ENCODE measurements at places on chromosomes 2 and 18.

DNA sequence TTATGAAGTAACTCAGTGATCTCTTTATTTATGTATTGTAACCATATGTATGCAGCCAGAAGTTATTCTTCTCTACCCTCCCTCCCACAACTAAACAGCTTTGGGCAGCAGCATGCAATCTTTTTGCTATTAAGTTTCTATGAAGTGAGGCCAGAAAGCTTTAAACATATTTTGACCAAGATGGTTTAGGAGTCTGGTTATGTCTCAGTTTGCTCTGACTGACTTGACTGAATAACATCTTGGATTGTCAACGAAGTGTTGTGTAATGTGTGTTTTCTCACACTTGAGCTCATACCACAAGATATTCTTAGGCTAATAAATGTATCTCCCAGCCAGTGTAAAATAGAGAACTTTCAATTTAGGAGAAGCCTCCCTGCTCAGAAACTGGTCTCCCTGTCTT is 104.3 kb downstream of the TTC27 start:
- DNase-seq, result no peak

- DNase-seq, result no peak
Observed at GRCh38 chr18:24837066-24837465, 376.6 kb downstream of the HRH4 start.

DNA sequence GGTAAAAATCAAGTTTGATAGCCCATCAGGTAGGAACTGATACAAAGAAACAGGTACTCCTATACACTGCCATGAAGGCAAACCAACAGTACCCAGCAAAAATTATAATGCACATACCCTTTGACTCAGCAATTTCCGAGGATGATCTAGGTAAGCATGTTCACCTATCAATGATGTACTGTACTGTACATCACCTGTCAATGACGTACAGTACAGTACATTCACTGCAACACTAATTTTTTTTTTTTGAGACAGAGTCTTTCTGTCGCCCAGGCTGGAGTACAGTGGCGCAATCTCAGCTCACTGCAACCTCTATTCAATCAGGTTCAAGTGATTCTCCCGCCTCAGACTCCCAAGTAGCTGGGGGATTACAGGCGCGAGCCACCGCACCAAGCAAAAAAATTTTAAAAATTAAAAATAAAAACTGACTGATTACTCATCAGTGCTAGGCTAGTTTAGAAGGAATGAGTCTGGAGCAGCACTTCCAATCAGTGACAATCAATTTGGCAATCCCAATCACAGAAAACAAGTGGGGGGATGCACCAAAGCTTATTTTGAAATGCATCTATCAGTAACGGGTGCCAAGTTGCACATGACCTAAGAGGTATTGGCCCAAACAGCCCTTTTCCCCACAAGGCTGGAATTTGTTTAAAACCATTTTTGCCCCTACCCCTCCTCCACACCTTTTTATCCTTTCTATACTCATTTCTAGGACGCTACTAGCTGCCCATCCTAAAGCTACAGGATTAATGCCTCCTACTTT is 8.2 kb downstream of the SRSF7 start:
- no peak for DNase-seq

DNA sequence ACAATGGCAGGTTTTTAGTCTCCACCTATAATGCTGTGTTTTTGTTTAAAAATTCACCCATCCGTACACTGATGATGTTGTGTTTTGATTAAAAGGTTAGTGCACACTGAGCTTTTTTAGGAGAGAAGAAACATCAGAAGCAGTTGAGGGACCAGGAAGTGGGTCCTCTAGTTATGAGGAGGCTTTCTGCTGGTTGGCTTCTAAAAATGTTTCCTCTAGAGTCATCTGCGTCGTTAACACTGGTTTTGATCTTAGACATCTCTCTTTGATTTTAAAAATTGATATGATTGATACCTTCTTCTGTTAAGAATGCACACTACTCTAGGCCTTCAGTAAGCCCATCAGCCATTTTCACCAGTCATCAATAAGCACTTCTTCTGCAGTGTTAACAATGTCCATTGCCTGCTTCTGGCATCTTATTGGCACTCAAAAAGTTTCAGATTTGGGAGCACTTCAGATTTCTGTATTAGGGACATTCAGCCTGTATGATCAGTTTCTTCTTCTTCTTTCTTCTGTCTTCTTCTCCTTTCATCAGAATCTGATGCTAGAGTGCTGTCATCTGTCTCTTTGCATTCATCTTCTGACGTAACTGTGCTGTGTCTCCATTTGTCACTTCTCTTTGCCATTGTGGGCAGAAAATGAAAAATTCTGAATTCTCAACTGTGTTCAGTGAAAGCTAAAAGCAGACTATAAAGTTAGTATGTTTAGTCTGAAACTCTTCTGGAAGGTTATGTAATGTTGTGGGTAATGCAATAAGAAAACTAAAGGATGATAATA is 56.3 kb downstream of the PHLPP1 start:
- DNase-seq, result no peak

GRCh38 chr2:196718419-196719109 is 79.0 kb downstream of the CCDC150 start:
- DNase-seq, result no peak

- DNase-seq, result peak; percentile 75
Observed at GRCh38 chr2:11411768-11412448, 54.1 kb downstream of the E2F6 start.

DNA sequence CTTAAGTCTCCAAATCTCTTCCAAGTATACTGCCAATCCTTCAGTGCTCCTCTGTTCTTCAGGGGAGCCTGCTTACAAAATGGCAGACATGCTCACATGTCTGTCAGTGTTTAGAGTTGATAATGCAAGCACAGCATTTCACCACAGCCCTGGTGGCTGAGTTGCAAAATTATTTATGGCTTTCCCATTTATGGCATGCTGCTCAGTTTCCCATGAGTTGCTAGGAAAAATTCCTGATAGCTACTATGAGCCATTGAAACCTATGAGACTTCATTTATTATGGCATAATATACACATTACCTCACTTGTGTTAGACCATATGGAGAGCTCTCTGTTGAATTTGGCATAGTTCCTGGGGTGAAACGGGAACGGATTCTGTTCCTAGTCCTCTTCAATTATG is 448.7 kb upstream of the TCF4 start:
- no peak for DNase-seq

DNA sequence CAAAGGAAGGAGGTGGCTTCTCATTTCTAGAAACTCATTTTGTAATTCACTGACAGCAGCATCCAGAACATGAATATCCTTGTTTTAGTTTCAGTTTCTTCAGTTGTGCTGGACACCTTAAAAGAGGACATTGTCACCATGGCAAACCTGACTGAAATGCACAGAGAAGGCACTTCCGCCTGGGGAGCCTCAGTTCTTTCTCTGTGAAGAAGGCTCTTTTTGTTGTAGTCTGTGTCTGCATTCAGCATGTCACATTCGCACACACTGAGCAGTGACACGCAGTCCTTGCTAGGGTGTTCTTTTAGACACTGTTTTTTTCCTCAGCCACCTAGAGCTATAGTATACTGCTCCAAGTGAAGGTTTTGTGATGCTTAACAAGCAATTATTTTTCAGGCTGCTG is 9.5 kb upstream of the RPRM start:
- DNase-seq, result peak; percentile 16

DNA sequence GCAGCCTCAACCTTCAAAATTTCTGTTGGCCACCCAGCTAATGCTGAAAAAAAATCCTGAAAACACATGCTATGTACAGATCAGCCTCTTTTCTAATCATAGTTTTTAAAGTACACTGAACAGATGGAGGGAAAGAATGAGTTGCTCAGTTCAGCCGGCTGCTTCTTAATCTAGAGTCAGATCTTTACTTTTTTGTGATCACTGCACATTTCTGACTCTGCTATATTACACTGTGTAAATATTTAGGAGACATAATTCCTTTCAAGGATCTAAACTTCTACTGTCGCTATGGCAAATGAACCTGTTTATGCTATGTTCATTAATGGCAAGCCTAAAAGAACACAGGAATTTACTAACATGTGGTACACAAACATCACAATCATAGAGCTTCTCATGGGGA is 114.2 kb downstream of the SRBD1 start:
- DNase-seq, result no peak

DNA sequence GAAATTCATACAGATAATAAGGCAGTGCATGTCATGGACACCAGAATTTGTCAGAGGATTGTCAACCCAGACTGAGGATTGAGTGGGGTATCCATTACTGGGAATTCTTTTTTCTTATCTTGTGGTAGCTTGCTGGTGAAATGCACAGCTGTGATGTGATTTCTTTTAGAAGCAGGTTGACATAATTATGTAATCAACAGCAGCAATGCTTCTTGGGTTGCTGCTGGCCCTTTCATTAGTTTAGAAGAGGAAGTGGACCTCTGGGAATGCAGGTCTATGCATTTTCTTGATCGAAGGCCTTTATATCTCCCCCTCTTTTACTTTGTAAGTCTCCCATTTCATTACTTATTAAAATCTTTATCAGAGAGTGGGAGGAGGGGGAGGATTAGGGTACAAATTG is 319.9 kb downstream of the AGPS start:
- DNase-seq, result no peak

GRCh38 chr2:26144953-26145680 is 27.8 kb upstream of the GAREM2 start:
- peak; percentile 81 for DNase-seq

DNA sequence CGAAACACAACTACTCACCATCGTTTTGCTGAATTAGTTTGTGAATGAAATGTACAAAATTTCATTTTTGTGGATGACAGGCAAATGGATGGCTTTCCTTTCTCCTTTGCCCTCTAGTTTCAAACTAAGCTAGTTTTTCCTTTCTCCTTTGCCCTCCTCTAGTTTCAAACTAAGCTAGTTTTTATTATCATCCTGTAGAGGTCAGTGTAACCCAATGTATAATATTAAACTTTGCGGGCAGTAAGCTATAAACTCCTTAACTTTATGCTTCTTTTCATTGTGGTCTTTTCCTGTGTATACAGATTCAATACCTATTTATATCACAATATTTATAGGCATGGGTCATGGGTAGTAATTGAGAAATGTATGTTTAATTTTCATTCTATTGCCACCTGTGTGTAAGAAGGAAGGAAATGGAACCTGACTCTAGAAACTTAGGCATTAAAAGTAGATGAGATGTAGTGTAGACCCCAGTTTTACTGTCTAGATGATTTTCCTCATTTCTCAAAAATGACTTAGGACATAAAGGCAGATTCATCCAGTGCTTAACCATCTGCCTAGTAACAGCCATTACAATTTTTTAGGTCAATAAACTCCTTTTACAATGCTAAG is 58.1 kb downstream of the MAP3K19 start:
- peak; percentile 24 for DNase-seq

GRCh38 chr2:170820757-170821530 is 4.3 kb downstream of the GAD1 start:
- no peak for DNase-seq

GRCh38 chr2:74806920-74807319 is 27.0 kb upstream of the HK2 start:
- DNase-seq, result no peak

DNA sequence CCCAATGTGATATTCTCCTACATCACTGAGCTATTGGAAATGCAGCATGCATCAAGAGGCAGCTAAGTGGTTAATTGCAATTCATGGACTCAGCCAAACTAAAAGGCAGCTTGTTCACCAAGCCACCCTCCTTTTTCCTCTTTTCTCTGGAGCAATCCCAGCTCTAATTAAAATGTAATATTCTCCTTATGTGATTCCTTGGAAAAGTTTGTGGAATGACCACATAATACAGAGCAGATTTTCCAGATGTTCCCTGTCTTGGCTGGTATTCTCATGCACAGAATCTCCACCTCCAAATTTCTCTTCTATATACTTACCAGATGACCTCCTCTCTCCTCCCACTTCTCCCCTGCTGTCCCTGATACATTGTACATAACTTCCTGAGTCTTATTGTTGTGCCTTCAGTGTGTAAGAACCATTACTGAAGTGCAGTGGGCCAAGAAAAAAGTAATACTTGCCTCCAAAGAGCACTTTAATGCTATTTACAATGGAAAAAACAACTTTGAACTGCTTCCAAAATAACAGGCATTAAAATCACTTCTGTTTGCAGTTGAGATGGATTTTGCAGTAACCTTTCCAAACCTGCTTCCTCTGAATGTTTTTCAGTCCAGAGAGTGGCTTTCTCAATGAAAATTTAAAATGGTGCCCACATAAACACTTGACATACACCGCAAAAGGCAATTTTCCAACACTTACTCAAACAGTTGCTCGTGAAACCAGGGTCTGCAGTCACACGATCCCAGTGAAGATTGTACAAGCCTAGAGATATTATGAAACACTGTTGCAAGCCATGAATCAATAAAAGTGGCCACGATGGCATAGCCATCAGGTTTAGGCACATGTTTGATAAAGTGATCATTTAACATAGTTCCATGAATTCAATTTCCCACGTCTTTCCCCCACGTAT is 258.0 kb downstream of the MTX2 start:
- DNase-seq, result no peak

DNA sequence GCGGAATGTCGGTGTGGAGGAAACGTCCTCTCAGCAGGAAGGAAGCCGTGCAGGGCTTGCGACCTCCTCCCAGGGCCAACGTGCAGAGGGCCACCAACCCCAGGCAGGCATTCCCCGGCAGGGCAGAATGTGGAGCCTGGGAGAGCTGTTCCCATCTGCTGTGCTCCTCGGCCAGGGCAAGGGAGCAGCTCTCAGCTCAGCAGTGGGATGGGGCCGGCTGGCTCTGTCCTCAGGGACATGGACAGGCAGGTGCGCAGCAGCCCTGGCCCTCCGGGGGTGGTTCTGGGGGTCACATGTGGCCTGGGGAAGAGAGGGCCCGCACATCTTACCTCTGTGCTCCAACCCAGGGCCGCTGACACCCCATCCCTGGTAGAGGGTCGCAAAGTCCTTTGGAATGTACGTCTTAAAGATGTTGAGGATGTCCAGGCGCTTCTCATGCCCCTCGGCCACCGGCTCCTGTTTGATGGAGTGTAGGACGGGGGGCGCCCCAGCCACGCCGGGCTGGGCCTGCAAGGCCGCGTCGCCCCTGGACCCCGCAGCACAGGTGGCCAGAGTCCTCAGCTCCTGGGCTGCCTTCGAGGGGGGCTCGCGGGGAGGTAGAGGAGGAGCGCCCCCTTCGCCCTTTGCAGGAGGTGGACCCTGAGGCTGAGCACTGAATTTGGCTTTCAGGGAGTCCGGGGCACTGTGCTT is 116.4 kb downstream of the ZNF516 start:
- no peak for DNase-seq

DNA sequence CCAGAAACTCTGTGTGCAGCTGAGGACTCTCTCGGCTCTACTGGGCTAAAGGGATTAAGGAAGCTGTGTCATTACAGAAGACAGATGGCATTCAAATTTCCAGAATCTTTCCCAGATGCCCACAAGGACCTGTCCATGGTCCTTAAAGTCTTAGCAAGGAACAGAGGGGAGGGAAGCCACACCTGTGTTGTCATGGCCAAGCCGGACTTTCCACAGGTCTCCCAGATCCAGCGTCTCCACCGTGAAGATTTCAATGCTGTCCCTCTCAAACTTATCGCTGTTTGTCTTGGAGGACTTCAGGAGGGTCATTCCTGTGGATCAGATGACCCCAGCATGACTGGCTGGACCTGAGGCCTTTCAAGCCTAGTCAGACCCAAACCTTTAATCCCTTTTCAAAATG is 114.5 kb downstream of the LOXHD1 start:
- peak; percentile 78 for DNase-seq

GRCh38 chr2:28764909-28765711 is 13.5 kb downstream of the PPP1CB start:
- DNase-seq, result no peak

GRCh38 chr2:28452534-28453081 is 43.3 kb upstream of the PLB1 start:
- DNase-seq, result peak; percentile 80
